ENCODE measurements at places on chromosomes 1 and 21.

GRCh38 chr1:13699936-13700520 lies at the start of gene PRDM2:
Gene PRDM2, plus strand, starts transcription at chr1:13700188. Its CDS starts 15,418 bp downstream, at chr1:13715606.
- peak; percentile 71 for DNase-seq

DNA sequence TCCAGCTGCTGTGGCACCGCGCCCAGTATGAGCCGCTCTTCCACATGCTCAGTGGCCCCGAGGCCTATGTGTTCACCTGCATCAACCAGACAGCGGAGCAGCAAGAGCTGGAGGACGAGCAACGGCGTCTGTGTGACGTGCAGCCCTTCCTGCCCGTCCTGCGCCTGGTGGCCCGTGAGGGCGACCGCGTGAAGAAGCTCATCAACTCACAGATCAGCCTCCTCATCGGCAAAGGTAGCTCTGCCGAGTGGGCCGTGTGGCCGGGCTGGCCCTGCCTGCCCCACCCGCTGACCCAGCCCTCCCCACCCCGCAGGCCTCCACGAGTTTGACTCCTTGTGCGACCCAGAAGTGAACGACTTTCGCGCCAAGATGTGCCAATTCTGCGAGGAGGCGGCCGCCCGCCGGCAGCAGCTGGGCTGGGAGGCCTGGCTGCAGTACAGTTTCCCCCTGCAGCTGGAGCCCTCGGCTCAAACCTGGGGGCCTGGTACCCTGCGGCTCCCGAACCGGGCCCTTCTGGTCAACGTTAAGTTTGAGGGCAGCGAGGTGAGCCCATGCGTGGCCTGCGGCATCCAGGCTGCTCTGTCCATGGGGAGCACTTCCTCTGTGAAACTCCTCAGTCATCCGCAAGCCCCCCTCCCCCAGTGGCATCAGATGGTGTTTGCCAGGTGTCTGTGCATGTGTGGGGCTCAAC lies 64.2 kb downstream of the PIK3CD start:
- peak; percentile 60 for DNase-seq

DNA sequence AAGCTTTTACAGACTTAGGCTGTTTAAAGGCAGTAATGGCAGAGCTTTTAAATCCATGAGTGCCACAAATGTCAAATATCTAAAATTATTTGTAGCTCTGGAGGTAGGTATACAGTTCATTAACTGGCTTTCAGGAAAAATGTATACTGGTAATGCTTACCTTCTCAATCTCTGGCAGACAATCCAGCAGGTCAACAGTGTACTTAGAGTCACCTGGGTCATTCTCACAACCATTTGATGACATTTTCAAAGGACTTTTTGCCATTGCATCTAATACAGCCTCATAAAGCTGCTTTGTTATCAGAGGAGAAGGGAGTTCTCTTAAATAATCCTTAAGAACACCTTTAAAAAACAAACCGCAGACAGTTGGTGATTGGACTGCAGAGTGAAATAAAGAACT lies 31.9 kb downstream of the SYDE2 start:
- DNase-seq, result no peak

DNA sequence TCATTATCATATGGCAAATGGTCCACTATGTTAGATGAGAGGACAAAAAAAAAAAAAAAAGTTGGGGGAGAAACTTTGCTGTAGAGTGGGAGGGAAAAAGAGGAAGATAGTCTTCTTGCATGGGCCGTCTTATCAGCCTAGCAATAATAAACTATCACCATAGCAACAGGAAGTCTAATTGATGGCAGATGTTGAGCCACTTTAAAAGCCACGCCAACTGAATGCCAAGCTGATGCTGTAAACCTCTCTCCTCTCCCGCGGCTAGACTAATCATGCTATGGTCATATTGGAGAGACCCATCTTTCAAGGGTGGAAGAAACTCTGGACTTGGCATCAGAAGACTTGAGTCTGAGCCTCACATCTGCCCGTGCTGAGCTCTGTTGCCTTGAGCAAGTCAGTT lies 122.2 kb upstream of the HOOK1 start:
- DNase-seq, result peak; percentile 37

GRCh38 chr1:215761446-215761845 lies 194.3 kb downstream of the KCTD3 start:
- no peak for DNase-seq

DNA sequence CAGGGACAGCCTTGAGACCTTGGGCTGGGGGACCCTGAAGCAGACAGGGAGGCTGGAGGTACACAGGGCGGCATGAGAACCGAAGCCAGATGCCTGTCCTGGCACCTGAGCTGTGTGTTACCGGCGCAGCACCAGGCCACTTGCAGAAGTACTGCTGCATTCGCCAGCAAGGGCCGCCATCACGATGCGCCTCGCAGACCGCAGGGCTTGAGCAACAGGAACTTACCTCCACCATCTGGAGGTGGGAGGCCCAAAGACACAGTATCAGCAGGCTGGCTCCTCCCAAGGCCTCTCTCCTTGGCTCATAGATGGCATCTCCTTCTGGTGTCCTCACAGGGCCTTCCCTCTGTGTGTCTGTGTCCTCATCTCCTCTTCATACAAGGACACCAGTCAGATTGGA lies 90.1 kb downstream of the PRDM16 start:
- no peak for DNase-seq

- no peak for DNase-seq
These were observed 218.0 kb downstream of the ZP4 start for GRCh38 chr1:237672748-237673147.

DNA sequence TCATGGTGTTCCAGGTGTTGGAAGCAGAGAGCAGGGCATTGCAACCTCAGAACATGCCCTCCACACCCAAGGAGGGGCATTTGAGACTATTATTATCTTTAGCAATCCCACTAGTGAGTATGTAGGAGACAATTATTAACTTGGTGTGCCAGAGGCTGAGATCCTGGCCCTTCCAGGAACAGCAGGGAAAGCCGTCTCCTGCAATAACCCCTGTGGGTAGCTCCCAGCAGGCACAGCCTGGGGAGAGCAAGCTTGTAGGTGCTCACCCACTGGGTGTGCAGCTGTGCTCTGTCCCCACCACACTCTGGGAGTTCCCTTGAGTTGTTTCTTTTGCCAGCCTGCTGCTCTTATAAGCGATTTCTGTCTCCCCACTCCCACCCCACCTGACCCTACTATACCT lies 10.3 kb downstream of the CFAP107 start:
- DNase-seq, result no peak

DNA sequence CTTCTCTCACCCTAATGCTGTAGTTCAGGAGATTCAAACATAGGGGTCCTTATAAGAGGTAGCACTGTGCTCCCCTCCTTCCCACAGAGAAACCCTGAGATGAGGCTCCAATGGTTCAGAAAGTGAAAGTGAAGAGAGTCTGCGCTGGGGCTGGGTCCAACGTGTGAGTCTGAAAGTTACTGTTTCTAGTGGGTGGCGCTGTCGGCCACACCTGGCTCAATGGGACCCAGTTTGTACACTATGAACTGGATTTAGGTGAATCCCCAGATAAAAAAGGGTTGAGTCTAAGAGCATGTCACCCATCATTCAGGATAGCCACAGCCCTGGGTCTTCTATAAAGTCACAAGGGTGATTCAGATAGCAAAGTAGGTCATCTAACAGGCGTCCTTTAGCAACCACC lies 2.8 kb downstream of the SMCP start:
- DNase-seq, result no peak

- no peak for DNase-seq
These were observed 971.7 kb upstream of the NCAM2 start for GRCh38 chr21:20026543-20026942.

DNA sequence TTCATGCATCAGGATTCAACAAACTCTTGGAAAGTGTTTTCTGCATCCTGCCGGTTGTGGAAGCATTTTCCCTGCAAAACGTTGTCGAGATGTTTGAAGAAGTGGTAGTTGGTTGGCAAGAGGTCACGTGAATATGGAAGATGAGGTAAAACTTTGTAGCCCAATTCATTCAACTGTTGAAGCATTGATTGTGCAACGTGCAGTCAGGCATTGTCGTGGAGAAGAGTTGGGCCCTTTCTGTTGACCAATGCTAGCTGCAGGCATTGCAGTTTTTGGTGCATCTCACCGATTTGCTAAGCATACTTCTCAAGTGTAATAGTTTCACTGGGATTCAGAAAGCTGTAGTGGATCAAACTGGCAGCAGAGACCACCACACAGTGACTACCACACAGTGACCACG lies 57.0 kb upstream of the PRDM2 start:
- no peak for DNase-seq

- DNase-seq, result no peak
These were observed 316.1 kb downstream of the AJAP1 start for GRCh38 chr1:4970532-4970931.

GRCh38 chr1:182193908-182194550 lies 132.5 kb upstream of the ZNF648 start:
- no peak for DNase-seq

DNA sequence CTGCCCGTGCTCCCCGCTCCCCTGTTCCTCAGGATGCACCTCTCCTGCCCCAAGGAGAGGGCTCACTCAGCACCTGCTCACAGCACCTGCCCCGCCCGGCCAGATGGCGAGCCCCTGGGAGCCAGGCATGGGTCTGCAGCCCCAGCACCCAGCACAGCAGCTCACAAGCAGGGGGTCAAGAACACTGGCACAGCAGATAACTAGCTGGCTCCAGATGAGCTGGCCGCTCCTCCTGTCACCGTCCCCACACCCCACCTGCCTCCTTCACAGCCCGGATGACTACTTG lies 20.9 kb upstream of the EVA1B start:
- DNase-seq, result no peak

- DNase-seq, result peak; percentile 79
These were observed 38.4 kb downstream of the SPEN start for GRCh38 chr1:15885701-15886610.

- no peak for DNase-seq
These were observed 67.2 kb upstream of the IFNAR2 start for GRCh38 chr21:33162436-33162951.

DNA sequence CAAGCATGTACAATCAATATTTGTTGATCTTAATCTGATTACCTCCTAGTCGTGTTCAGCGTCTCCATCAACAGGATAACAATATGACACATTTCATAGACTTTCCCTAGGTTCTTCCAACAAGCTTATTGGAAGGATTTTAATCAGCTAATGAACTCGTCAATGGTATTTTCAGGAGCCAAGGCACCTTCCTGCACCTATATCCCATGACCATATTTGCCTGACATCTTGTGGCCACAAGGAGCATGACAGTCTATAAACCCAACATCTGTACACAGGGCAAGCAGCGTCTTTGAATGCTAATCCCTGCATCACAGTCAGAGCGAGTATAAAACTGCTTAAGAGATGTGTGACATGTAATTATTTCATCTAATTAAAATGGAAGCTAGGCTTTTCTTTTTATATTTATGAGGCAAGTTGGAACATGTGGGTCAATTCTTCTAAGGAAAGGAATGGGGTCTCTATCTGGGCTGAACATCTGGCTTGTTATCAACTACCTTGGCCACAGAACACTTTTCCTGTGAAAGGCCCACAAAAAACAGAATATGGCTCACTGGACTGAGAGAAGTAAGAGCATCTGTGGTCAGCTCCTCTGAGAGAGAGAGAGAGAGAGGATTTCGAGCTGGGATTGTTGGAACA lies 388.8 kb downstream of the NTNG1 start:
- peak; percentile 19 for DNase-seq

GRCh38 chr1:101309334-101310311 lies 72.8 kb downstream of the S1PR1 start:
- peak; percentile 83 for DNase-seq

DNA sequence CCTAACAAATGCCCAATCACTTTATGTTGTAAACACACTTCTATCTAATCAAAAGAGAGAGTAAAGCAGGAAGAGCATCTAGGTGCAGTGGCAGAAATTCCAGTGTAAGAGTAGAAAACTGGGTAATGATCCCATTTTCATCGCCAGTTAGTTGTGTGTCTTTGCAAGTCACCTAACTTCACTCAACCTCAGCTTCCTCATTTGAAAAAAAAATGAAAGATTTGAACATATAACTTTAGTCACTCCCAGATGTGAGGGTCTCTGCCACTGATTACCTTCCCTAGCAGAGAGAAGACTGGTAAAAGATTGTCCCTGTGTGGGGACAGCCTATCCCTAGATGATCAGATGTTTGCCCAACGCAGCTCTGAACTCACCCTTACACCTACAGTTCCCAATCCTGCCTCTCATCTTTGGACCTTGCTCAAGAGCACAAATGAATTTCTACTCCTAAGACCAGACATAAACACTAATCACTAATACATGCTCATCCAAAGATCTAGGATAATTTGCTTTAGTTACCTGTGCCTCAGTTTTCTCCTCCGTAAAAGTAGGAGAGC lies 25.2 kb upstream of the DUSP23 start:
- no peak for DNase-seq

- DNase-seq, result peak; percentile 82
These were observed 7.5 kb downstream of the SHISA4 start for GRCh38 chr1:201895913-201896807.

DNA sequence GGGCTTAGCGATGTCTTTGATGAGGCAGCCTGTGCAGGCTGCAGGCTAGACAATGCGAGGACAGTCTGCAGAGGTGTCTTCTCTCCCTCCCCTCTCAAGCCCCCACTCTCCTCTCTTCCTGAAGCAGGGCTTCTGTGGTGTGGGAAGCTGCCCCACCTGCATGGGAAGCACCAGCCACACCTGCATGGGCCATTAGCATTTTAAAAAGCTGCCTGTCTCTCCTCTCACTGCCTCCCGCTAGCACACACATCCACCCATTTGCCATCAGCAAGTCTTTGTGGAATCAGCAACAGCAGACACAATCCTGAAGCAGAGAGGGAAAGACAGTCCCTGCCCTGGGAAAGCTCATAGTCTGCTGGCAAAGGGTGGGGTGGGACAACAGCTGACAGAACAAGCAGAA lies 53.1 kb downstream of the NAV1 start:
- DNase-seq, result no peak

DNA sequence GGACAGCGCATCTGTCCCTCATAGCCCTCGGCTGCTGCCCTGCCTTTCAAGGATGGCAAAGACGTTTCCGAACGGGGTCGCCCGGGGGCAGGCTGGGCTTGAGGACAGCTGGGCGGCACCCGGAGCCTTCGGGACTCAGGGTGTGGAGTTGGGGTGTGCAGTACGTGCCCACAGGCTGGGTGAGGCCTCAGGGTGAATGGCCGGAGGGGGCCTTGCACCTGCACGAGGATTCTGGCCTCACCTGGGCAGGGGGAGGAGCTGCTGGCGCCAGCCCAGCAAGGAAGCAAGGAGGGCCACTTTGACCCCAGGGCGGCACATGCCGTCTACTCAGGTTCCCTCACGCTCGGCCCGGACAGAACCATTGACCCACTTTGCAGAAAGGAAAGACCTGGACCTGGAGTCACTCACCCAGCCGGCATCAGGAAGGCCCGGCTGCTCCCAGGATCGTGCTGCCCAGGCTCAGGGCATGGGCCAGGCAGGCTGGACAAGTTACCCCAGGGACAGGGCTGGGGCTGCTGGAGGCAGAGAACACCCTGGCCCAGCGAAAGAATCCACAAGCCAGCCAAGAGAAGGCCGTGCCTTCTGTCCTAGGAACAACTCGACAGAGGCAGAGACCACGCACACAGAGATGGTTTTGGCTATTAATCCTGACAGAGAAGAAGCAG lies 65.1 kb upstream of the TTC34 start:
- DNase-seq, result no peak

DNA sequence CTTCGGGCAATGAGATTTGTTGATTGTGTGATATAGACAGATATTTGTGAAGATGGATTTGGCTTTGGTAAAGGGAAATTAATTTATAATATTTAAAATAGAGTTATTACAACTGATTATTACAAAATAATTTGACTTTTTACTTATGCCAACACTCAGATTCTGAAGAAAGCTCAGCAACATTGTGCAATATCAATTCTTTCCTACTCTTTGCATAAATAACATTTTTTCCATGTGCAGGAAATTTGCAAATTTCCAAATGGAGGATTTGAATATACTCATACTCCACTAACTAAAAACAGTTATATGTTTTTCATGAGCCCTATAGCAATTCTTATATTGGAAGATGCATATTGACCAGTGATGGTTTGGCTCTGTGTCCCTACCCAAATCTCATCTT lies 676.4 kb upstream of the ADAMTS5 start:
- DNase-seq, result no peak

Data from CD4-positive, alpha-beta T cell treated with Interleukin-1 beta for 1 hour (primary cell).